Activated CD4-positive, alpha-beta T cell treated with anti-CD3 and anti-CD28 coated beads for 36 hours (primary cell): ENCODE measurements at places on chromosomes 6 and 20. TPM values are rescaled to one million over a fixed set of nuclear protein-coding genes. Genes with fewer than 3 reads are reported as not detected.

Gene TRIM31
- not detected for total RNA-seq

DNA sequence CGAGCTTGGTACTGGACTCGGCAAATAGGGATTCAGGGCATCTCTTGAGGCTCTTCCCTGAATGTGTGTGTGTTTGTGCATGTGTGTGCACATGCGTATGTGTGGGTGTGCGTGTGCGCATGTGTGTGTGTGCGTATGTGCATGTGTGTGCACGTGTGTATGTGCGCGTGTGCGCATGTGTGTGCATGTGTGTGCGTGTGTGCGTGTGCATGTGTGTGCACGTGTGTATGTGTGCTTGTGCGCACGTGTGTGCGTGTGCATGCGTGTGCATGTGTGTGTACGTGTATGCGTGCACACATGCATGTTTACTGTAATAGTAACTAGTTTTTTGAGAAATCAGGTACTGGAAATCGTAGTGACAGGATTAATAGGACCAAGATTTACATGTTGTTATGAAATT is 117.7 kb downstream of the SMOC2 start:
- H3K4me3 ChIP-seq: no peak overlapping the region
- no peaks in the 10 kb centered on the region for H3K4me1 ChIP-seq
- H3K27me3 ChIP-seq: peaks cover 2% of the 10 kb centered on the region
- no peak for DNase-seq
- H3K36me3 ChIP-seq: no peaks in the 10 kb centered on the region

Gene SIGLEC1
- total RNA-seq: not detected

DNA sequence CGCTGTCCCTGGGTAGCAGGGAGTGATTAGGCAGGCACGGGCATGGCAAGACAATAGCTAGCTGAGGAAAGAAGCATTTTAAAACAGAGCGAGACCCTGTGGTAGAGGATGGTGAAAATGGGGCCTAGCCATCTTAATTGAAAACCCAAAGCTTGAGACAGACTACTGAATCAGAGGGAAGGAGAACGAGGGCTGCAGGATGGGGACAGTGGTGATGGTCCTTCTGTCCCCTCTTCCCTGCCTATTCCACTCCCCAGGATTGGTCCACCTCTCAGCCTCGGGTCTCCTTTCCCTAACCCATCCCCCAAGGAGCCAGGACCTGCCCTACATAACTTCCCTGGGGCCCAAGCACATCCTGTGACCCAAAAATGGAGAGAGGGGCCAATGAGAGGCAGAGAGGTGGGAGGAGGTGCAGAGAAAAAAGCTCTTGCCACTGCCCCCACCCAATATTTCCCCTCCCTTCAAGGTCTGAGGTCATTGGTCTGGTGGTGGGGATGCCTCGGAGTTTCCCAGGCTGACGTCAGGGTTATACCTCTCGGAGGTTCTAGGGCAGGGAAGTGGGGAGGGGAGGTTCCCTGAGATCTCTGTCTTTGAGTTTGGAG is 884 bp upstream of the CUTA start:
- H3K4me3 ChIP-seq: peak overlapping the region; percentile 96
- peak overlapping the region; percentile 98 for H3K27ac ChIP-seq
- DNase-seq: peak; percentile 81
- peaks cover 30% of the 10 kb centered on the region for H3K36me3 ChIP-seq
- H3K4me1 ChIP-seq: peaks cover 57% of the 10 kb centered on the region

Gene TBXT
- not detected for total RNA-seq

DNA sequence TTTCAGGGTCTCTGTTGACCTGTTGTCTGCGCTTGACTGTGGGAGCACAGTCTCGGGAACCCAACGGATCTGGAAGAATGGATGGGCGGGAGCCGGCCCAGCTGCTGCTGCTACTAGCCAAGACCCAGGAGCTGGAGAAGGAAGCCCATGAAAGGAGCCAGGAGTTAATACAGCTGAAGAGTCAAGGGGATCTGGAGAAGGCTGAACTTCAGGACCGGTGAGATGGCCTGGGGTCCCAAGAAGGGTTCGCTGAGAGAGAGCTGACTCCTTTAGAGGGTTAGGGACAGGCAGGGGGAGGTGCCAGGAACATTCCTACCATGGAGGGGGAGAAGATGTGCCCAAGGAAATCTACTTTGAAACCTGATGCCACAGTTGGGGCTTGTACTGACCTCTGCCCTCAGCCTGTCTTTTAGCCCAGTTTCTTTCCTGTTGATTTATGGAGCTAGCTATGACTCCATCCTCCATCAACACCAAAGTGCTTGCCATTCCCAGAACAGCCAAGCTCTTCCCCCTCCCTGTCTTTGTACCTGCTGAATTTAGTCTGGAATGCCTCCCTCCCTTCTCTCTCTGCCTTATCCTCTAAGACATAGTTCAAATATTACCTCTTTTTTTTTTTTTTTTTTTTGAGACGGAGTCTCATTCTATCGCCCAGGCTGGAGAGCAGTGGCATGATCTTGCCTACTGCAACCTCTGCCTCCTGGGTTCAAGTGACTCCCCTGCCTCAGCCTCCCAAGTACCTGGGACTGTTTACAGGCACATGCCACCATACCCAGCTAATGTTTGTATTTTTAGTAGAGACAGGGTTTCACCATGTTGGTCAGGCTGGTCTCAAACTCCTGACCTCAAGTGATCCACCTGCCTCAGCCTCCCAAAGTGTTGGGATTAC is 12.2 kb downstream of the CEP250 start:
- H3K27ac ChIP-seq: no peak overlapping the region
- no peaks in the 10 kb centered on the region for H3K4me1 ChIP-seq
- H3K36me3 ChIP-seq: peaks cover 8% of the 10 kb centered on the region
- no peaks in the 10 kb centered on the region for H3K27me3 ChIP-seq
- no peak overlapping the region for H3K4me3 ChIP-seq

GRCh38 chr6:90701146-90701781 is 114.4 kb upstream of the MAP3K7 start:
- DNase-seq: peak; percentile 29
- H3K4me1 ChIP-seq: peaks cover 4% of the 10 kb centered on the region
- H3K27me3 ChIP-seq: peaks cover 6% of the 10 kb centered on the region
- H3K36me3 ChIP-seq: no peaks in the 10 kb centered on the region
- no peak overlapping the region for H3K4me3 ChIP-seq

Gene TAF4
- 15.4 TPM for total RNA-seq
